ENCODE measurements at places on chromosomes 3 and 15.
A peak's percentile ranks its signal among the peaks of the same experiment; 100 is the strongest.

DNA sequence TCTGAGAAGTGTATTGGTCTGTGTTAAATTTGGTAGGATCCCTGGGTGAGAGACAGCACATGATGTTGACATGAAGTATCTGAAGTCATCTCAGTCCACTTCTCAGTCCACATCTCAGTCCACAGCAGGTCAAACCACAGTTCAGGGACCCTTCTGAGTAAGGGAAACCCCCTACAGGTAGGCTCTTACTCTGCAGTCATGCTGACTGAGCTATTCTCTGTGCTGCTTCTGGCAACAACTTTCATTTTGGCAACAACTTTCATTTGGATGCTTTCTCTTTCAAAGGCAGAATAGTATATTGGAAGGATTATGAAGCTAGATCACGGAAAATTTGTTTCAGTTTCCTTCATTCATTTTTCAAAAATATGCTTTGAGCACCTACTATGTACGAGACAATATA, 178.2 kb upstream of the GOLIM4 start:
- DNase-seq, result no peak

GRCh38 chr3:27677565-27677964, 44.6 kb downstream of the EOMES start:
- DNase-seq, result no peak

- no peak for DNase-seq
Measured at GRCh38 chr3:15769256-15769915, 28.4 kb downstream of the ANKRD28 start.

DNA sequence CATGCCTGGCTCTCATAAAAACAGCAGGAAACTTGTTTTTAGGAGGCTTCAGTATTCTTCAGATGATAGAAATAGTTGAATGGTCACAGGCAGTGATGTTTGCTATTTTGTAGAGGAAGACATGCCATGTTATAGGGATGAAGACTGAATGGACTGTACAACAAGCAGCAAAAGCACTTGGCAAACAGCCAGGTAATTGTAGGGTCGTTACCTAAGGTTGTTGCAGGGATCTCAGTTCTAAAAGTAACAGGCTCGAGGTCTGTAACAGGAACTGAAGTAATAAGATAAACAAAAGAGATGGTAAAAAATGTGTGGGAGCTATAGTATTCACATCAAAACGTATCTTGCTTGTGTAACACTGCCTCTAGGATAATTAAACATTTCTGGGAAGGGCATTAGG, 116.3 kb downstream of the TFG start:
- DNase-seq, result no peak

DNA sequence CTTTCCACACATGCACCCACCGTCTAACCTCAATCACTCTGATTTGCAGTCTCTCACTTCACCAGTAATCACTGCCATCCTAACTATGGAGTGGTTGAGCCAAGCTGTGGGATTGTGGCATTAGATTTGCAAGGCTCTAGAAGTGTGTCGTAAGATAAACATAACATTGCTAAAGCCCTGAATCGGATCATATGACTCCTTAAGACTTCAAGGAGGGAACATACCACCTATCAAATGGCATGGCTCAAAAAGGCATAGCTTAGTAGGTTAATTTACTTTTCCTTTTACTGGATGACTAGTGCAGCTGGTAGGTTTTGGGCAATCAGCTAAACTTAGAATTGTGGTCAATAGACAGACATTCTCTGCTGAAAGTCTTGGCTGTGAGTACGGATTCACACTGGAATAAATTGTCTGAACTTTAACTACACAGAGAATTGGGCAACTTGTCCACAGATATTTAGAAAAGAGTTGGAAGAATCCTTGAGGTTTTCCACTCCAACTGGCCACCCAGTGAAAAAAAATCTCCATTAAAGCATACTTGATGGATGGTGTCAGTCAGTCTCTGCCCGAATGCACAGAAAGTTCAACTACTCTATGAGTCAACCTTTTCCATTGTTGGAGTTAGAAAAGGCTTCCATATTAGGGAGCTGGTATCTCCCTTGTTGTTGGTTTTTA, 476.7 kb upstream of the CBLB start:
- DNase-seq, result peak; percentile 14

GRCh38 chr3:192494174-192494573, 233.2 kb downstream of the FGF12 start:
- no peak for DNase-seq

GRCh38 chr15:85753791-85754452, 40.8 kb downstream of the KLHL25 start:
- DNase-seq, result no peak

GRCh38 chr3:38763569-38763968, 52.4 kb downstream of the SCN10A start:
- no peak for DNase-seq

- DNase-seq, result no peak
Measured at GRCh38 chr3:42707620-42708355, 5.2 kb upstream of the HHATL start.

GRCh38 chr3:112990672-112991602, at the start of gene GTPBP8:
Gene GTPBP8 (plus strand): TSS chr3:112990984. CDS start chr3:112991000, 16 bp downstream.
- peak; percentile 92 for DNase-seq

DNA sequence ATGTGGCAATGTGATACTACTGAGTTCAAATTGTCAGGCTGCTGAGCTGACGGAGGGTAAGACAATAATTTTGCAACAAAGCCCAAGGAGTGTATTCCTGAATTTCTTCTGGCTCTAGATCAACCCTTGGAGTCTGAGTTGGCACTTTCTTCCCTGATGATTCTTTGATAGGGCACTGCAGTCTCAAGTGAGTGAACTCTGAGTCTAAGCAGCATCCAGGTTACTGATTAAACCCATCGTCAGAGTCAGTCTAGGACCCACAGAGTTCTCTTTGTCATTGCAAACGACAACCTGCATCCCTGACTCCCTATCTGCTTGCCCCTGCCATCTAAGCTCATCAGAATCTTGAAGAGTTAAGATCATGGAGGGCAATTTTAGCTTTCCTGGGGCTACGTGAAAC, 58.6 kb downstream of the MME start:
- DNase-seq, result no peak

GRCh38 chr15:88378188-88378637, 89.0 kb downstream of the MRPL46 start:
- DNase-seq, result no peak

GRCh38 chr15:34047893-34048775, 9.1 kb upstream of the AVEN start:
- no peak for DNase-seq

DNA sequence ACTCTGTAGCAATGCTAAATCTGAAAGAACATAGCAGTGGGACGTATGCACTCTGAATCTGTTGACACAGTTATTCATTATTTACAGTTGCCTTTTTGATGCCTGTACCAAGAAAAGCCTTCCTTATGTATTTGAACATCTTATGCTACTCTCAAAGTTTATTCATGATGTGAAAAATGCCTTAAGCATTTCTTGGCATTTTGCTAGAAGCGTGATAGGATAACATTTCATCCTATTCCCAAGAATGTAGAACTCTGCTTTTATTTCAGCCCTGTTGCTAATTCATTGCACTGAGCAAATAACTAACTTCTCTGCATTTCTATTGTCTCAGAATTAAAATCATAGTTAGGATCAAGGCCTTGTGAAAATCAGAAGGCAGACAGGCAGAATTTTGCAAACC, 105.5 kb downstream of the STRIT1 start:
- DNase-seq, result no peak

- no peak for DNase-seq
Measured at GRCh38 chr3:41581700-41582099, 380.2 kb downstream of the ULK4 start.

- no peak for DNase-seq
Measured at GRCh38 chr3:8482960-8483665, 18.5 kb upstream of the LMCD1 start.

- DNase-seq, result no peak
Measured at GRCh38 chr3:21152555-21152954, 598.5 kb downstream of the ZNF385D start.

DNA sequence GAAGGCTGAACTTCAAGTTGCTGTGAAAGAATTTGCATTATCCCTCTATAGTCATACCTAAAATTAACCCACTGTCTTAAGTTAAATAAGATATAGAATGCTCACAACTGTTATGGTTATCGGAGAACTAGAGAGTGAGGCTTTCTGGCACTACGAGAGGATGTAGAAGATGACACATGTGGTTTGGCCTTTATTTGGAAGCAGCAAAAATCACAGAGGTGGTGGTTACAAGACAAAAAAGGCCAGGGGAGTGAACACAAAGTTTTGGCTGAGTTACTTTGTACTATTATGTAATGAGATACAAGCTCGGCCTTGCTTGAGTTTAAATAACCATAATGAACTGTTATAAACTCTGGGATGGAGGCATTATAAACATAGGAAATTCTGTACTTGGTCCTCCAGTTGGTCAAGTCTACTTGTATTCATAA, 78.3 kb upstream of the ICE2 start:
- no peak for DNase-seq

DNA sequence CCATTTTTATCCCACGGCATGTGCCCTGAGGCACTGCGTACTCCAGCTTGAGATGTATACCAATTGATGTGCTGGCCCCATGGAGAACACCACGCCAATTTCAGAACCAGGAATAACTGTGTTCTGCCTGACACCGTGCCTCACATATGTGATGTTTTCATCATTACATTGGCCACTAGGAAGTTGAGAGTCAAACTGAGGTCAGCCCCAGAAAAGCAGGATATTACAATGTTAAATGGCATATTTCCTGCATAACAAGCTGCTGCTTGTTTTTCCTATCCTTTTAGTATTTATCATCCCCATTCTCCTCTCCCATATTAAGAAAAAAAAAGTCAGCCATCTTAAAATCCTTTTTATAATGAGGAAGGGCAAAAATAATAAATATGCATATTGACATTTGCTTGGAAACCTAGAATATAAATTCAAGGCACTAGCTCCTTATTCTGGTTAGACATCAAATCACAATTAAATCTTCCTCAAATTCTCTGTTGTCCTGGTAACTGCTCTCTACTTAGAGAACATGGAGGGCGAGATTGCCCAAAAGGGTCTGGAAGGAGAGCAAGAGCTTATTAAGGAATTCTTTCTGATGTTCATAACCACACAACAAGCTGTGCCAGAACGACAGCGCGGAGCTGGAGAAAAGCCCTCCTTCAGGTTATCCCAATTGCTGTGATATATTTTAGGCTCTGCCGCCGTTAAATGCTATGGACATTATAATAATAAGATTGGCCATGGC, 112.6 kb downstream of the UACA start:
- no peak for DNase-seq

- no peak for DNase-seq
Measured at GRCh38 chr3:106359692-106360091, 490.9 kb upstream of the CBLB start.

GRCh38 chr3:155949453-155950217, 79.2 kb downstream of the GMPS start:
- DNase-seq, result no peak

DNA sequence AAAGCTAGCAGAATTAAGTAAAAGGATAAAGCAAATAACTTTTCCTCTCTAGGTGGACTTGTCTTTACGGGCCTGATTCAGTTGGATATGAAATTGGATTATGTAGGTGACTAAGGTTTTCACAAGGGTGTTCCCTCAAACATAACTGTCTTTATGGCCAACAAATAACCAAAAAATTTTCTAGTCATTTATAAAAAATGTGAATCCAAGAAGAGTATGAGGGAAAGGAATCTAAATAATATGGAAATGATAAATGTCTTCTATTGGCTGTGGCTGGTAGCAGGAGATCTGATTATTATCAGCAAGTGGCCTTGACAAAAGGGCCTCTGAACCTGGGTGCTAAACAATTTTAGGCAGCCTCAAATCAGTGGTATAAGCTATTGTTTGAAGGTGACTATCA, 594.0 kb upstream of the UBE2E2 start:
- DNase-seq, result peak; percentile 16

DNA sequence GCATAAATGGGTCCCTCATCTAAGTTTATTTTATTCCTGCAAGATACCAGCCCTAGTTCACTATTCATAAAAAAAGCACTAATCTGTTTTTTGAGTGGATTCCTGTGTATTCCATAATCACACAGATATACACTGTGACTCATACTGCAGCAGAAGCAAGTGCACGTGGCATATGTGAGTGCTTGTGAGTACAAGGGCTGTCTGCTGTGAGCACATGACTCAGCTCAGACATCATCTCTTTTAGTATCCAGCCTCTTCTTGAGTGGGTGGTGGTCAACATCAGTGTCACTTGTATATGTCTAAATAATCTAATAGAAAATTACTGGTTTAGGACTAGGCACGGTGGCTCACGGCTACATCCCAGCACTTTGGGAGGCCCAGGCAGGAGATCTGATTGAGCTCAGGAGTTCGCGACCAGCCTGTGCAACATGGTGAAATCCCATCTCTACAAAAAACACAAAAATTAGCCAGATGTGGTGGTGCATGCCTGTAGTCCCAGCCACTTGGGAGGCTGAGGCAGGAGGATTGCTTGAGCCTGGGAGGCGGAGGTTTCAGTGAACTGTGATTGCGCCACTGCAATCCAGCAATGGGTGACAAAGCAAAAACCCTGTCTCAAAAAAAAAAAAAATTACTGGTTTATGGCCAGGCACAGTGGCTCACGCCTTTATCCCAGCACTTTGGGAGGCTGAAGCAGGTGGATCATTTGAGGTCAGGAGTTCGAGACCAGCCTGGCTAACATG, 49.8 kb downstream of the NIPA2 start:
- DNase-seq, result no peak

- DNase-seq, result no peak
Measured at GRCh38 chr3:119237299-119237698, 3.4 kb downstream of the B4GALT4 start.

DNA sequence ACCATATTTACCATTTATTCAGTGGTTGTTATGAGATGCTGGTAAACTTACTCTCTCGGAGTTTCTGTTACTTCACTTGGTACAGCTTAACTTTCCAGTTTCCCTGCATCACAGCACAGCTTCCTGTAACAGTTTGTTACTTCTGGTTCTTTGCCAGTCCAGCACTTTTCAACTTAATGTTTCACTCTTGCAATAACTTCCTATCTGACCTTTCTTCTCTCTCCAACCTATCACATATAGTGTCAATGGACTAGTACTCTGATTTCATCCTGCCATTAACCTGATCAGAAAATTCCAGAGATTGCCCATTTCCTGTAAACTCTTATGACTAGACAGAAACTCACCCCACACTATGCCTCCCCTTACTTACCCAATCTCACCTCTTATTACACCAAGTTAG, 3.9 kb upstream of the ATP11B start:
- no peak for DNase-seq

- no peak for DNase-seq
Measured at GRCh38 chr15:40985541-40986330, 32.5 kb downstream of the CHAC1 start.

DNA sequence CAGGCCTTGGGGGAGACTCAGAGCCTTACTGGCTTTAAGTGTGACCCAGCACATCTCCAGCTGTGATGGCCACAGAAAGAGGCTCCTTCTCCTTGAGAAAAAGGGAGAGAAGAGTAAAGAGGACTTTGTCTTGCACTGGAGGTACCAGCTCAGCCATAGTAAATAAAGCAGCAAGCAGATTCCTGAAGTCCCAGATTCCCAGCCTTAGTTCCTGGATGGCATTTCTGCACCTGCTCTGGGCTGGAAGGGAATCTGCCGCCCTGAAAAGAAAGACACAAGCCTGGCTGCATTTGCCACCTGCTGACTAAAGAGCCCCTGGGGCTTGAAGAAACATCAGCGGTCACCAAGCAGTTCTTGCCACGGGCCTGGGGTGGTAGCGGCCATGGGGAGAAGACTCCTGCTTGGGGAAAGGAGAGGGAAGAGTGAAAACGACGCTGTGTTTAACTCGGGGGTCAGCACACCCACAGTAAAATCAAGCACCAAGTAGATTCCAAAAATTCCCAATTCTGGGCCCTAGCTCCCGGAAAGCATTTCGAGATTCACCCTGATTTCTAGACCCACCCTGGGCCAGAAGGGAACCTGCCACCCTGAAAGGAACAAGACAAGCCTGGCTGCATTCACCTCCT, 24.2 kb upstream of the TNK2 start:
- no peak for DNase-seq

All from SW 1271 (cell line).